Kidney tubule cell (primary cell): ENCODE measurements at places on chromosomes 7 and 10.
A peak's percentile ranks its signal among the peaks of the same experiment; 100 is the strongest.

DNA sequence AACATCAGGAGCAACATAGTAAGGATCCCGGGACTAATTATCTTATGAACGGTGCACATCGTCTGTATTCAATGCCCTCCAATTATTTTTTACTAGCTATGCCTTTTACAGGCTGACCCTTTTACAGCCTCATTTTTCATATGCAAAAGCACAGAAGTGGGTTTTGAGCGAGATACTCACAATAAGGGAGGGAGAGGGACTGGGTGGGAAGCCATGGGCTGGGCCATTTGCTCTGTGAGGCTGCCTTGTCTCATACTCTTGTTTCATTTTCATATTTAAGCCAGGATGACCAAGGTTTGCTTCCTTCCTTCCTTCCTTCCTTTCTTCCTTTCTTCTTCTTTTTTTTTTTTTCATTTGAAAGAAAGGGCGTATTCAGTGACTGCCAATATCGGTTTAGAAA, 259.3 kb downstream of the TRIL start:
- no peak for DNase-seq

GRCh38 chr7:41706228-41706930, 3.5 kb upstream of the INHBA start:
- DNase-seq, result no peak

DNA sequence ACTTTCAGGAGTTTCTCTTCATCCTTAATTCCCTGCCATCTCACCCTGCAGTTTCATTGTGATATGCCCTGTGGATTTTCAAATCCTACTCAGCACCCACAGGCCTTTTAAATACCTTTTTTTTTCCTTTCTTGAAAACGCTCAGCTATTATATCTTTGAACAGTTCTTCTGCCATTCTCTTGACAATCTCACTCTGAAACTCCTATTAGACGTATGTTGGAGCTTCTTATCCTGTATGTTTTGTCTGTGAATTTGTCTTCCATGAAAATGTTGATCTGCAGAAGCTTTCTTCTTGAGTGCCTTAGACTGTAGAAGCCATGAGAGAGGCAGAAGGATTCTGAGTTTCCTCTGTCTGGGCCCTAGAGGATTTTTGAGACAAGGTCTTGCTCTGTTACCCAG, 18.9 kb upstream of the YAE1 start:
- no peak for DNase-seq

DNA sequence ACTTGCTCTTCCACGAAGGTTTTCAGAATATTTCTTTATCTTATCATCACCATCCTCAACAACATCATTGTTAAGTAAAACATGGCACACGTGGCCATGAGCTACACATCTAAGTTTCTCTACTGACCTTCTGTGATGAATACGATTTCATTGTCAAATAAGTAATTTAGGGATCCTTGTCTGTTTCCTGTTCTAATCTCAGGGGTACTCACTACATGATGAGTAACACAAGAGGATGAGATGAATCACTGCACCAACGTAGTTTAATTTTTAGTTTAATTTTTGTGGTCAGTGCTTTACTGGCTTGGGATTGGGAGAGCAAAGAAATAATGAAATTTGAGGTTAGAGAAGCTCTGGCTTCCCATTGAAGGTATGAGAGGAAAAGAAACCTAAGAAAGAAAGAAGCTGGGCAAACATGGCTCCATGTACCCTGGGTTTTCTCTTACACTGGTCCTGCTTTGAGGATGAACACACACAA, 461.9 kb upstream of the KLF6 start:
- DNase-seq, result peak; percentile 80

DNA sequence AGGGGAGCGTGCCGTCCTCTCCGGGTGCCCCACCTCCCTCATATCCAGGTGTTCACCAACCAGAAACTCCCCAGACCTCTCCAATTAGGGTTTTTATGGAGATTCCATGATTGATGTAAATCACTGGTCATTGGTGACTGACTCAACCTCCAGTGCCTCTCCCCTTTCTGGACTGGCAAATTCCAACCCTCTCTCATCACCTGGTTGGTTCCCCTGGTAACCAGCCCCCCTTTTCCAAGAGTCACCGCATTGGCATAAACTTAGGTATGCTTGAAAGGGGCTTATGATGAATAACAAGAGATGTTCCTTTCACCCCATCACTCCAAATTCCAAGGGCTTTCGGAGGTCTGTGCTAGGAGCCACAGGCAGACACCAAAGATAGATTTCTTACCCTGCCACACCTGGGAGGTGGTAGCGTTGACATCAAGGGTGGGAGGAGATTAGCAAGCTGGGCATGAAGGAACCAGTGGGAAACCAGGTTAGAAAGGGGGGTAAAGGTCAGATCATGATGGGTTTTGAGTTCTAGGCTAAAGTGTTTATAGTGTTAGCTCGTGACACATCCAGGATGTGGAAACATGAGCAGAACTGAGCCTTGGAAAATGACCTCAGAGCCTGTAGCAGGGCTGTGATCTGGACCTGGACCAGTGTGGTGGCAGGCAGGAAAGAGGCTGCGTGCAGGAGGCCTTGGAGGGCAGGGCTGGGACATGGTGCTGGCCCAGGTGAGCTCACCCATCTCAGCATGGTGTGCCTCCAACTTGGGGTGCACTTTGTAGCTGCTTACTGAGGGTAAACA, 45.1 kb downstream of the CAMK1D start:
- DNase-seq, result peak; percentile 66

DNA sequence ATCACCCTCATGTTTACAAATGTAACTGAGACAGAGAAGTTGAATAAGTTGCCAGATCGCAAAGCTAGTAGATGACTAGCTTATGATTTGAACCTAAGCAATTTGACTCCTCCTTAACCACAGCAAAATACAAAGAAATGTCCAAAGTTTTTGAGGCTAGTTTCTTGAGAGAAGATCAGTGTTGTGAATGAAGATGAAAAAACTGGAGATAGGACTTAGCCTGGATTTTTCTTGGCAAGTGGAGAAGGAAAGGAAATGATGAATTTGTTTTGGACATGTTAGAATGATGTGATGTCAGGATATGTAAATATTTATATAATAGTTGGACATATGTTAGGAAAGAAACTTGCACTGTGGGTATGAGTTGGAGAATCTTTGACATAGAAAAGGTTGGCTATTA, 149.8 kb downstream of the LSMEM1 start:
- DNase-seq, result no peak

DNA sequence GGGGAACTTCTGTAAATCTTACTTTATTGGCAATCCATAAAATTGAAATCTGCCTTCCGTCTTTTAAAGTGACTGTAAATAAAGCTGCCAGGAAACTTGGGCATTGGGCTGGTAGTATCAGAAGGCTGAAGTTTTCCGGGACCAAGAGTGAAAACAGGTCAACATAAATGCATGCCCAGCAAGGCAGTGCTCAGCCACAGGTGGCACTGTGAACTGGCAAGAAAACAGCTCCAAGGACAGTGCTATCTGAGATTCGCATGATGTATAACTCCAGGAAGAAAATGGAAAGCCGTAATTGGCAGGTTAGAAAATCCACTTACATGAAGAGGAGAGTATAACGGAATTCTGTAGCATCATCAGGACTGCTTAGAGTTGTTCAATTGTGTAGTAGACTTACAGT, 1.9 kb upstream of the INSYN2A start:
- DNase-seq, result no peak

- DNase-seq, result peak; percentile 38
Observed at GRCh38 chr10:77867124-77867719, 59.3 kb downstream of the DLG5 start.

DNA sequence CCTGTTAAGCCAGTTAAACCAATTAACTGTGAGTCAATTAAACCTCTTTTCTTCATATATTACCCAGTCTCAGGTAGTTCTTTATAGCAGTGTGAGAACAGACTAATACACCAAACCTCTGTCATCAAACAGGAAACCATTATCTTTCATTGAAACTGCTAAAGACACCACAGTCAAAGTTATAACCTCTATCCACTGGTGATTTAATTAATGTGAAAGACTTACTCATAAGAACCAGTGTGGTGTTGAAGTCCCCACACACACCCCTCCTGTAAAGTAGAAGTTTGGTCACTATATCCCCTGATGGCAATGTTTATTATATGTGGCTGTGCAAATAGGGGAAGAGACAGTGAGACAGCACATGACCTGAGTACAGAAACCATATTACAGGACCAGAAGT, 228.1 kb downstream of the NEBL start:
- DNase-seq, result no peak

DNA sequence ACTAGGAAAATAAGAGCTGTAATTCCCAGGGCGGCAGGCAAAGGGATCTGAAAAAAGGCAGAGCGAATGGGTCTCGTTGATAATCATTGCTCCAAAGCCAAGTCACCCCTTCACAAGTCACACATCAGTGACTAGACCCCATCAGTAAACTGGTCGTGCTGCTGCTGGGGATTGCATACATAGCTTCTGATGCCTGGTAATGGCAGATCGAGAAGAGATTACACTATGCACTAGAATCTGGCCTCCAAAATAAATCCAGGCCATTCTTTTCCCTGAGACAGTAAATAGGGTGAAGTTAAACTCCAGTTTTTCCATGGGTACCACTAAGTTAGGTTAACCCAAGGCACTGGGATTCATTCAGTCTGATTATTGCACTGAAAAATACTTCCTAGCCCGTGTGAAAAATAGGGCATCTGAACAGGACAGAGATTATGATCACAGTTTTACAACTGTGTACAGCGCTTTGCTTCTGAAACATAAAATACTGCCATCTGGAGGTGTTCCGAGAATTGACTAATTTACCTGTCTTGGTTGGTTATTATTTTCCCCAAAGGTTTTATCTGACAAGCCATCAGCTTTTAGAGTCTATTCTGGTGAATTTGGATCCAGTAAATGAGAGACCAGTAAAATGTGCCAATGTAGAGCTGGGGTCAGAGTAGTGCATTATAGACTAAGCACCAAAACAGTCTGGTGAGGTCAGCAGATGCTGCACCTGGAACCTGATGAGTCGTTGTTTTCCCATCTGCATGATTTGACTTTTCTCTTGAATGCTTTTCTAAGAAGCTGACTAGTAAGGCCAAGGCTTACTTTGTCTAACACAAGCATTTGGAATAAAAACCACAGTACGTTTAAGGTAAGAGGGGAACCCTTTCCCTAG, 82.9 kb upstream of the AFAP1L2 start:
- DNase-seq, result peak; percentile 62

- DNase-seq, result no peak
Observed at GRCh38 chr7:157446322-157446721, 109.5 kb downstream of the DNAJB6 start.

DNA sequence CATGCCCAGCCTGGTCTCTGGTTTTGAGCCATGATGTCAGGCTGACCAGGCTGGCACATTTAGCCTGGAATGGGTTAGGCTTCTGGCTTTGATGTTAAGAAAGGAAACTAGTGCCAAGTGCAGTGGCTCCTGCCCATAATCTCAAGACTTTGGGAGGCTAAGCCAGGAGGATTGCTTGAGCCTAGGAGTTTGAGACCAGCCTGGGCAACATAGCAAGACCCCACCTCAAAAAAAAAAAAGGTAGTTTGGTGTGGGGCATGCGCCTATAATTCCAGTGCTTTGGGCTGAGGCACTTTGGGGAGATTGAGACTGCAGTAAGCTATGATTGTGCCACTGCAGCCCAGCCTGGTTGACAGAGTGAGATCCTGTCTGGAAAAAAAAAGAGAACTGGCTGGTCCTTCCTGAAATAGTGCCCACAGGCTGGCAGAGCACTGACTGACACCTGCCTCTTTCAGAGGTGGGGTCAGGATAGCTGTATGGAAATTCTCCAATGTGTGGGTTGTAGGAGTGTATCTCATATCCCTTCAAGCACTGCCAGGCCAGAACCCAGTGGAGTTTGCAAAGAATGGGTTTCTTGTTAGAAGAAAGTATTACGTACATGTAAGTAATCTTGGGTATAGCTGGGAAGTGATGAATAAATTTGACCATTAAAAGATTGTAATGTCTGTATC, 61.3 kb downstream of the KAT6B start:
- DNase-seq, result no peak

DNA sequence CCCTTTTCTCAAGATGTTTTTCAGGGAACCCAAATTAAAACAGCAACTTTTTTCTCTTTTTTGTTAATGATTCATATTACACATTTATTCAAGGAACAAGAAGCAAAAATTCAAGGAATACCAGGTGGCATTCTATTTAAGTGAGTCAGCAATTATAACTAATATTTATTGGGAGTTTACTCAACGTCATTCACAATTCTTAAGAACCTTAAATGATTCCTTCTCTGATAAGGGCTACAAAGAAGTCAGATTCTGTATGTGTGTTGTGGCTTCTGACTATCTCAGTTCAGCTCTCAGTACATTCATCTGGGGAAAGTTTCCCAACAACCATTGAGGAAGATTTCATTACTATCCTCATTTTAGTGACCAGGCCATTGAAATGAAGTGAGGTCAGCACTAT, 470.7 kb upstream of the AKR1E2 start:
- DNase-seq, result peak; percentile 67

GRCh38 chr10:101397140-101397539, 43.2 kb downstream of the BTRC start:
- DNase-seq, result peak; percentile 52

DNA sequence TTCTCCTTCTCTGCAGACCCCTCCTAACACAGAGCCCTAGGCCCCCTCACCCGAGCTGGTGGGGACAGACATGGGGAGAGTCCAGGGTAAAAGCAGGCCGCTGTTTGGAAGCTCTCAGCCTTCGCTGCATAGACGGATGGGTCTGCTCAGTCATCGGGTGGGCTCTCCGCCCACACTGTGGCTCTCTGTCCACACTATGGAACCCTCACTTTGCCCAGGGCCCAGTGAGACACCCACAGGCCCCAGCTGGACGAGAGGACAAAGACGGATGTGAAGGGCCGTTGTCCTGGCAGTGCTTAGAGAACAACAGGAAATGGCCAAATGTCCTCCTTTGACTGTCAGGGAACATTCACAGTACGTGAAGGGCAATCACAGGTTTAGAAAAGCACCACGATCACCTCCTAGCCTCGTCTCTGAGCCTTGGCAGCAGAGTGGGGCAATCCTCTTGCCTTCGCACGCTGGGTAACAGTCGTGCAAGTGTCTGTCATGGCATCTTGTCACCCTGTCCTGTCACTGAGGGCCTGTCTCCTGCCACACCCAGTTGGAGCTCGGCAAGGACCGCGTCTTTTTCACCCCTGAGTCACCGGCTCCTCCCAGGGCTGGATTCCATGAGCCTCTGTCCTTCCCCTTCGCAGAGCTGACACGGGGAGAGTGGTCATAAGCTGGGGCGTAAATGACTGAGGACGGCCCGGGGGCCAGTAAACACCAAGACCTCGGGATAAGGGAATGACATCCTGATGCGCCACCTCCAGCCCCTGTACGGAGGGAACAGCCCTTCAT, 80.6 kb downstream of the PRKAG2 start:
- DNase-seq, result peak; percentile 21

DNA sequence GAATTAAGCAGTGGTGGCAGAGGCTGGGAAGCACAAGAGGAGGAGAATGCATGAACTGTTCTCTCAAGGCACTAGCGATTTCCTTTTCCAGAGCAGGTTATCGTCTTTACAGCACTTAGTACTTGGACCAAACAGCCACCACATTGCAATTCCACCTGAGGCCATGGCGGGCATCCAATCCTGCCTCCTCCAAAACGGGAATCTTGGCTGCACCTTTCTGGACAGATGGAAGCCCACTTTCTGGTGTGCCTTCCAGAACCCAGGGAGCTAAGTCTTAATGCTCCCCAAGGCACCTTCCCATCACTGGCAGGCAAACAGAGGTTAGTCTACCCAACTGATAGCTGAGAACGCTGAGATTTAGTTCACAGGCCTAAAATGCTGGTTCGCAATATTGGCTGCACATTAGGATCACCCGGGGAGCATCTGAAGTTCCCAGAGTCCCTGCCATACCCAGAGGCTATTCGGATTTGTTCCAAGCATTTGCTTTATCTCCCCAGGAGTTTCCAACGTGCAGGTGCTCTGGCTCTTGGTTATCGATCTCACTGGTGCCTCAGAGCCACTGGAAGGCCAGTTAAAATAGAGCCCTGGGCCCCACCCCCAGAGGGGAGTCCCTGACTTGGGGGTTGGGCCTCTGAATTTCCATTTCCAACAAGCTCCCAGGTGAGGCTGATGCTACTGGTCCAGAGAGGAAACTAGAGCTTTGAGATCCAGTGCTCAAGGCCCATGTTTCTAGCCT, 62.2 kb downstream of the KCNMA1 start:
- DNase-seq, result no peak
